ENCODE measurements at places on chromosomes 5 and 9. TPM values are rescaled to one million over a fixed set of nuclear protein-coding genes. Genes with fewer than 3 reads are reported as not detected.

DNA sequence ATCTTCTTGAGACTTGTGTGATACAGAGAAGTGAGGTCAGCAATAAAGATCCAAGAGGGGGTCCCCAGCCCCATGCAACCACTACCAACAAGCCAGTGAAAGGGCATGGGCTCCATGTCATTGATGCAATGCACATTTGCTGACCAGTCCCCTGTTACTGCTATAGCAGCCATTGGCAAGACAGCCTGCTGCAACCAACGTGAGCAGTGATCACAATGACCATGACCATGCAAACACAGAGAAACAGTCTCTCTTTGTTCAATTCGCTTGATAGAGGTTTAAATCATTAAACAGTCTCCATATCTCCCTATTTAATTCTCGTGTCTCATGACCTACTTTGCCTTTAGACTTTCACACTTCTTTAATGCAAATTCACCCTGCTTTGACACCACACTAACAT, 30.0 kb upstream of the FOXB2 start:
- H3K4me1 ChIP-seq = no peaks in the 10 kb centered on the region
- DNase-seq = no peak
- peaks cover 4% of the 10 kb centered on the region for H3K27me3 ChIP-seq

DNA sequence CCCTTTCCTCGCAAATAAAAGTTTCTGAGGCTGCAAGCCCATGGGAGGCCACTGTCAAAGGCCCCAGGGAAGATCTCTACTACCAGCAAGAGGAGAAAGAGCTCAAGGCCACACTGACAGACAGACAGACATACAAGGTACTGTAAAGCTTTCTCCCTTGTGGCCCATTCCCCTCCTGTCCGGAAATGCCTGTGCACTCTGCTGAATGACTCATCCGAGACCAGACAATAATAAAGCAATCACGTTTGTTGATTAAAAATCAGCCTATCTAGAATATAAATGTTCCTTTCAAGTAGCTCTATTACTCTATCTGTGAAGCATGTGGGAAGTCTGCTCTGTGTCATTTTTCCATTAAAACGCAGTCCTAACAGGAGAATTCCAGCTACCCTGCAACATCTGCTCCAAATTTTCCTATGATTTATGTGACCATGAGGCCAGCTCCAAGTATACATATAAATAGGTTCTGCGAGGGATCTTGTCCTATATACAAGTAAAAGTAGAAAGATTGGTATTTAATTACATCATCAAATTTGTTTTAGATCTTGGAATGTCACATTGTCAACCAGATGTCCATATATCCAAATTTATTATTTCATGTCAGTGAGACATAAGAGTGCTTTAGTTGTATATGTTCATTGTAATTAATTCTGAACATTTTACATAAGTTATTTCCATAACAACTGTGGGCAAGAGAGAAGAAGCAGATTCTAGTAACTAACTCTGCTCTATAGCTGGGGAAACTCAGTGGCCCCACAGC, 34.7 kb upstream of the TGFBI start:
- no peaks in the 10 kb centered on the region for H3K4me1 ChIP-seq
- peaks cover 6% of the 10 kb centered on the region for H3K27me3 ChIP-seq
- no peak for DNase-seq
- no peaks in the 10 kb centered on the region for H3K36me3 ChIP-seq
- no peak overlapping the region for H3K4me3 ChIP-seq

DNA sequence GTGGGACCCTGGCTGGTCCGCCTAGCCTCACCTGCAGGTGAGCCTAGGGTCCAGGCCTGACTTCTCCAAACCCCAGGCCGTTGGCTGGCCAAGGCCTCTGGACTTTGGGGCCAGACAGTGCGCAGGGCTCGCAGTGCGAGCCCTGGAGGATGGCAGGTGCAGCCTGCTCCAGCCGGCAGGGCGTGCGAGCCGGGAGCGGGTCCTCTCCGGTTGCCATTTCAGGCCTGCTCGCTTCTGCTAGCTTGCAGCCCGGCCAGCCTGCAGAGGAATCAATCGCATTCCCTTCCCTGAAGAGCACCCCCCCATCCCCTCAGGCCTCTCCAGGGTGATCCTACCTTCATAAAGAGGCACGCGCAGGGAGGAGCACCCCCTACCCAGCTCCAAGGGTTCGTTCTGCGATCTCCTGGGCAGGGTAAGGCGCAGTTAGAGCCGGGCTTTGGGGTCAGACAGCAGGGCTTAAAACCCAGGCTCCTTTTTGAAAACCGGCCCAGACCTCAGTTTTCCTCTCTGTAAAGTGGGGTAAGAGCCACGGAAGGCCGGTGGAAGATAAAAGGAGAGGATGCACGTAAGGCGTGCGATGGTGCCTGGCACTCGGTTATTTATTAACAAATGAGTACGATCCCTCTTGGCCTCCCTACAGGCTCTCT, 6.2 kb downstream of the BARHL1 start:
- H3K36me3 ChIP-seq = peaks cover 10% of the 10 kb centered on the region
- H3K27ac ChIP-seq = no peak overlapping the region
- H3K4me1 ChIP-seq = peaks cover 8% of the 10 kb centered on the region
- DNase-seq = no peak
- H3K4me3 ChIP-seq = no peak overlapping the region

GRCh38 chr9:35679766-35680330, 6.1 kb downstream of the CA9 start:
- H3K36me3 ChIP-seq = no peaks in the 10 kb centered on the region
- DNase-seq = no peak
- no peak overlapping the region for H3K4me3 ChIP-seq
- H3K4me1 ChIP-seq = peaks cover 5% of the 10 kb centered on the region
- H3K27ac ChIP-seq = no peak overlapping the region
- peaks cover 11% of the 10 kb centered on the region for H3K27me3 ChIP-seq

- H3K36me3 ChIP-seq = no peaks in the 10 kb centered on the region
- no peaks in the 10 kb centered on the region for H3K27me3 ChIP-seq
- H3K4me1 ChIP-seq = no peaks in the 10 kb centered on the region
These were observed 412.7 kb upstream of the SMC2 start for GRCh38 chr9:103681435-103681834.

- H3K4me1 ChIP-seq = no peaks in the 10 kb centered on the region
- H3K27ac ChIP-seq = no peak overlapping the region
- H3K36me3 ChIP-seq = no peaks in the 10 kb centered on the region
- no peak for DNase-seq
These were observed 542.3 kb downstream of the PDE4D start for GRCh38 chr5:59351076-59351794.

Gene ZNF618
- 0.16 TPM for total RNA-seq

GRCh38 chr5:76196886-76197489, 113.8 kb downstream of the SV2C start:
- no peak overlapping the region for H3K4me3 ChIP-seq
- H3K27me3 ChIP-seq = peaks cover 17% of the 10 kb centered on the region
- no peaks in the 10 kb centered on the region for H3K36me3 ChIP-seq
- no peak overlapping the region for H3K27ac ChIP-seq
- no peak for DNase-seq

Gene SLC28A3
- 0.60 TPM for total RNA-seq

Gene SURF2
- 30.9 TPM for total RNA-seq

DNA sequence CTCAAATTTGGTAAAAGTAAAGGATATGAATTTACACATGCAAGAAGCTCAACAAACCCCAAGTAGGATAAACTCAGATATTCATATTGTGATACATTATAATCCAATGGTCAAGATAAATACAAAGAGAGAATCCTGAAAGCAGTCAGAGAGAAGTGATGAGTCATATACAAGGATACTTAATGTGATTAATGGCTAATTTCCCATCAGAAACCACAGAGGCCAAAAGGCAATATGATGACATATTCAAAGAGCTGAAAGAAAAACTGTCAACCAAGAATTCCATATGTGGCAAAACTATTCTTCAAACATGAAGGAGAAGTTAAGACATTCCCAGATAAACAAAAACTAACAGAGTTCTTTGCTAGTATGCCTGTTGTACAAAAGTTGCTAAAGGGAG, 19.5 kb upstream of the IRF1 start:
- H3K27ac ChIP-seq = no peak overlapping the region

Gene PCDHA11
- total RNA-seq = not detected

Gene PRR16
- not detected for total RNA-seq

Gene COL23A1
- not detected for total RNA-seq

Gene QRFP
- total RNA-seq = not detected

GRCh38 chr5:176133877-176134276, 104.3 kb upstream of the SIMC1 start:
- DNase-seq = no peak
- H3K4me1 ChIP-seq = peaks cover 10% of the 10 kb centered on the region
- no peak overlapping the region for H3K4me3 ChIP-seq
- H3K36me3 ChIP-seq = no peaks in the 10 kb centered on the region
- no peak overlapping the region for H3K27ac ChIP-seq

Gene MTAP
- 62.2 TPM for total RNA-seq

DNA sequence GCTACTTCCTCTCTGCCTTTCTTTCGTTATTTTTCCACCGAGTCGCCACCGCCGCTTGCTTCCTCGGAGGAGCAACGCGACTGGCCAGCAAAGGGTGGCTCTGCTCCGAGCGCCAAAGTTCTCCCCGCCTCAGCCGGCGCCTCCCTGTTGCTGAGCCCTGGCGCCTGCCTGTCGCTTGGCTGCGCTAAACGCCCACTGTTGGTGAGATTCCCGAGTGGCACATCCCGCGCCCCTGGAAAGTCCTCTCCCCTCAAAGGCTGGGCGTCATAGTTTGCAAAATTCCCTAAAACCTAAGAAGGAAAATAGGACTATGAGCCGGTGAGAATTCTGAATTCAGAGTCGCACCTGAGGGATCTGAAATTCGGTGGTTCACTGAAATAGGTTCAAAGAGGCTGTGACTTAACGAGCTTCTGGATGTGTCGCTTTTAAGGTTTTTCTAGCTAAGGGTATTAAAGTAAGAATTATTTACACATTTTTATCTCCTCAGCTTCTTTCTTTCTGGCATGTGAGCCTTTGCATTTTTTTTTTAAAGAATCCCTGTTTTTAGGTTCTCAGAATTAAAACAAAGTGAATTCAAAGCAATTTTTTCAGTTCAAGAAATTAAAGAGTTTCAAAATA, at the start of gene GRIN3A:
Gene GRIN3A, minus strand, starts transcription at position 82 of the 618 bp plus-strand sequence. CDS start 668 bp downstream, outside the sequence.
- H3K27me3 ChIP-seq = peaks cover 47% of the 10 kb centered on the region
- DNase-seq = no peak
- no peaks in the 10 kb centered on the region for H3K36me3 ChIP-seq
- no peak within 1 kb of the TSS for H3K4me3 ChIP-seq

Gene CCDC183
- total RNA-seq = 0.52 TPM

GRCh38 chr5:177474846-177475562, 1.6 kb upstream of the DBN1 start:
- H3K27me3 ChIP-seq = peaks cover 16% of the 10 kb centered on the region
- no peak overlapping the region for H3K27ac ChIP-seq
- DNase-seq = no peak
- H3K4me3 ChIP-seq = peak overlapping the region; percentile 86
- H3K36me3 ChIP-seq = peaks cover 6% of the 10 kb centered on the region
- peaks cover 52% of the 10 kb centered on the region for H3K4me1 ChIP-seq

DNA sequence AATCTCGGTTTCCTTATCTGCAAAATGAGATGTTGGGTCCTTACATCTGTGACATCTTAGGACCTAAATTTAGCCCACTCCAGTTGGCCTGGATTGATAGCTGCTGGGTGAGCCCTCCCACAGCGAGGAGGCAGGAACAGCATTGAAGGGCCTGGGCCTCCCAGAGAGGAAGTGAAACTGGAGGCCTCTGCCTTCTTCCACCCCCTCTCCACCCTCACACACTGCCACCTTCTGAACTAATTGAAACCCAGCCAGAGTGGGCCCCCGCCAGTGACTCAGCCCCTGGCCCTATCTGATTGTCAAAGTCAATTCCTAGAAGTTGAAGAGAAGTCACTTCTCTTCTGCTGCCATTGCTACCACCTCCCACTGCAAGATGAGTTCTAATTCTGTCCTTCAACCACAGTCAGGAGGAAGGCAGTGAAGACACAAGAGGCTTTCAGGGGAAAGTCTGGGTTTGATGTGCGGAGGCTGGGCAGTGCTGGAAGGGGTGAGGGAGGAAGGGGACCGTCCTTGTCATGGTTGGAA, 55.2 kb upstream of the NEK6 start:
- peak overlapping the region; percentile 95 for H3K27ac ChIP-seq
- peaks cover 69% of the 10 kb centered on the region for H3K4me1 ChIP-seq

DNA sequence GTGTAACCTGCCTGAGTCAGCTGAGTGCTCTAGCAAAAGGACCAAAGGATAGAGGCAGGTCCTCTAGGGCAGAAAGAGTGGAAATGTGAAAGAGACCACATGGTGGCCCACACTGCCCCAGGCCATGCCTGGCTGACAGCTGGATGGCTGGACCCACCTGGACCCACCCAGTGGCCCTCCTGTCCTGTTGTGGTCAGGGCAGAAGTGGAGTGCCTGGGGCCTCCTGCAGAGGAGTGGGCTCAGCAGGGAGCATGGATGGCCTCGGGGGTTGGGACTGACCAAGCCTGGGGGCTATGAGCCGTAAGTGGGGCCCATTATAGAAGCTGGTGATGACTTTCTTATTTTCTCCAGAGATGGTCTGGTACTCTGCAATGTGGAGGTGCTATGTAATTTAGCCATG, 55.7 kb upstream of the FAM120AOS start:
- H3K4me3 ChIP-seq = no peak overlapping the region
- H3K27me3 ChIP-seq = no peaks in the 10 kb centered on the region
- DNase-seq = no peak
- H3K4me1 ChIP-seq = peaks cover 60% of the 10 kb centered on the region

GRCh38 chr5:134837530-134838181, 8.1 kb upstream of the C5orf24 start:
- no peak overlapping the region for H3K4me3 ChIP-seq
- no peaks in the 10 kb centered on the region for H3K27me3 ChIP-seq
- no peak overlapping the region for H3K27ac ChIP-seq
- no peak for DNase-seq
- H3K36me3 ChIP-seq = peaks cover 10% of the 10 kb centered on the region
- H3K4me1 ChIP-seq = no peaks in the 10 kb centered on the region

DNA sequence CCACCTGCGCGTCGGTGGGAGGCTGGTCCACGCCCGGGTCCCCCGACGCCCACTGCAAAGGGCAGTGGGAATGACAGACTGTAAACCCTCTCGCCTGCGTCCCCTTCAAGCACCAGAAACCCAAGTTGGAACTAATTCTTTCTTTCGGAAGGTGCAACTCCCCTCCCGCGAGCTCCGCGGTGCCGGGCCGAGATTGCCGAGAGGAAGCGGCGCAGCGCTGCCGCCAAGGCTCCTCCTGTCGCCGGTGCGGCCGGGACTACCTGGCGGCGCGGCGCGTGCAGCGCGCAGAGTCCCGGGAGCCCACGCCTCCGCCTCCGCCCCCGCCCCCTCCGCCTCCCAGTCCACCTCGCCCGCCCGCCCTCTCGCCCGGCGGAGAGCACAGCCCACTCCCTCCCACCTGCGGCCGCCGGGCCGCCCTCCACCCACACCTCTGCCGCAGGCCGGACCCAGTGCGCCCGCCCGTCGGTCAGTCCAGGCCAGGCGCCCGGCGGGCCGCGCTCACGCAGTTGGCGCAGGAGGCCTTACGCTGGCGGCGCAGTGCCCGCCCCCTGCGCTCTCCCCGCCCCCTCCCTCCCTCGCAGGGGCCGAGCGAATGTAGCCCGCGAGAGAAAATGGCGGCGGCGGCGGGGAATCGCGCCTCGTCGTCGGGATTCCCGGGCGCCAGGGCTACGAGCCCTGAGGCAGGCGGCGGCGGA, at the start of gene MAP3K1:
Gene MAP3K1, plus strand, starts transcription at position 587 of the 695 bp plus-strand sequence. Its CDS starts 25 bp downstream, at position 612.
- H3K27ac ChIP-seq = peak within 1 kb of the TSS; percentile 82
- no peaks in the 10 kb centered on the region for H3K36me3 ChIP-seq
- DNase-seq = peak; percentile 72
- H3K27me3 ChIP-seq = peaks cover 2% of the 10 kb centered on the region

Gene INSL4
- not detected for total RNA-seq

Data from activated T-helper 1 cell treated with anti-CD3 and anti-CD28 coated beads, Interleukin-12 subunit alpha, Interleukin-12 subunit beta, Interleukin-2, Interleukin-4 antibody, amounts not matched to agents 30 ng/mL and 10 ng/mL and 1 ng/mL, durations not matched to agents 14 hours and 24 hours and 36 hours (primary cell).